Stimulated activated CD8-positive, alpha-beta memory T cell treated with anti-CD3 and anti-CD28 coated beads, Interleukin-4, amount 100 ng/mL, for 4 hours (primary cell): ENCODE measurements at places on chromosomes 4 and X.

- no peak for DNase-seq
Observed at GRCh38 chrX:73215246-73215645, 595 bp upstream of the NAP1L2 start.

DNA sequence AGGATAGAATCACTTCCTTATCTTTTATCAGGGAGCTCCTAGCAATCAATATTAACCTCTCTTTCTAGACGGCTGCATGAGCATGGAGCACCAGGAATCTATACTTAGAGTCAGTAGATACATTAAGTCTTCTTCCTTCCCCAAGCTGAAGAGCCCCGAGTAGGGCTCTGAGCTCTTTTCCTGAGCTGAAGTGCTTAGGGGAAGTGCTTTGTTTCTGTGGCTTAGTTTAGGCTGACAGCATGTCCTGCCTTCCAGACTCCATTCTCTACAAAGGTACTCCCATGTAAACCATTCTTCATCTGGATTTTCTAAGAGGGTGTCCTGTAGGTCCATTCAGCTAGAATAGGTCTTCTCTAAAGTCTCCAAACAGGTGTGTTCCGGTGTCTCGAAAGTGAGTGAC, 127.5 kb upstream of the AFF2 start:
- DNase-seq: no peak

GRCh38 chrX:7117587-7117986, 29.9 kb upstream of the STS start:
- no peak for DNase-seq

DNA sequence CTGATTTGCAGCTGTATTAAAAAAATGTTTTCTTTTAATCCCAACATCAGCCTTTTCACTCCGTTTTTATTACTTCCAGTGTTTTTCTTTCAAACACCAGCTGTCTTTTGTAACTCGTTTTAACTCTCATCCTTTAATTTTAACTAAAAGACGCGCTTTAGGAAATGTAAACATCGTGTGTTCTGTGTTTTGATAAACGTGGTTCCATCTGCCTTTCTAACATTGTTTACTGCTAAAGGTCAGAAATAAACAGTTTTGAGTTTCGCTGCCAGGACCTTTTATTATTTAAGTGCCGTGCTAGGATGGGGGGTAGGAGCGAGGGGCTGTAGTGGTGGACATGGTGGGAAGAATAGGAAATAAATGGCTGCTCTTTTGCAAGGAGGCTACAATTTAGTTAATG, 1.5 kb downstream of the N4BP2 start:
- no peak for DNase-seq

DNA sequence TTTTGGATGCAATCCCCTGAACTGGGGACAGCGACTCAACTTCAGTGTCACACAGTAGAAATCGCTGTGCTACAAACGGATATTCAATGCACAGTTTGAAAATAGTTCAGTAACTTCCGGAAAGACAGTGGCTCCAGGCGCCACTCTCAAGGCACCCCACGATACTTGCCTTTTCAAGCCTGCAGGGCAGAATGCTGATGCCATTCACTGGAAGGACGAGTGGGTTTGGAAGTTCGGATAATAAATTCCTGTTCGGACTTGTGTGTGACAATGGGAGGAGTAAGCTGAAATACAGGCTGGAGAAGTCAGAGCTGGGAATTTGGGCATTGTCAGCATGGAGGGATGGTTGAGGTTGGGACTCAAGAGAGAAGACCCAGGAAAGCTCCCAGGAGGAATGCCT, 64.3 kb upstream of the HELT start:
- DNase-seq: no peak

DNA sequence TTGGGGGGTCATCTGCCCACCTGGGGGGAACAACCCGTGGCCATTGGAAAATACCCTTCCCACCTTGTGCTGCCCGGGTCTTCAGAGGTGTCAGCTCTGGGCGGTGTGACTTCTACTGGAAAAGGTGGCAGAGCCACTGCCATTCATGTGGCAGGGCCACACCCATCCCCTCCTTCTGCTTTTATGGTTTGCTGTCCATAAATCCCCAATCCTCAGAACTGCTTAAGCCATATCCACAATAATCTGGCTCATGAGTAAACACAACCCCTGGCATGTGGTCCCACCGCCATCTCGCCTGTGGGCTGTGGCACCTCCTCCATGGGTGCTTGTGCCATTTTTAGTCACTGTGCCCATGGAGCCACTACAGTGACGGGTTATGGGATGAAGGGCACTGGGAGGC, 20.6 kb downstream of the SORCS2 start:
- no peak for DNase-seq

DNA sequence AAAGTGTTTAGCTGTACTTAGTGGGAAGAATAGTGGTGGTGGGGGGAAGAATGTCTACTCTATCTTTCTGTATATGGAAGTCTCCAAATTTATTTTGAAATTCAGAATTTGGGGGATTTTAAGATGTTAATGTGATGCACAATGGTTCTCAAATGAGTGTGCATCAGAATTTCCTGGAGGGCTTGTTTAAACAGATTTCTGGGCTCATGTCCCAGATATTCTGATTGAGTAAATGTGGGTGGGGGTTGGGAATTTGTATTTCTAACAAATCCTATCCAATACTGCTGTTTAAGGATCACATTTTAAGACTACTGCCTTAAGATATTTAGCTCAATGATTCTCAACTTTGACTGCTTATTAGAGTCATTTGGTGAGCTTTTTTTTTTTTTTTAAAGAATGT, 15.1 kb upstream of the INTS6L start:
- DNase-seq: no peak

- no peak for DNase-seq
Observed at GRCh38 chr4:173958445-173958844, 325.0 kb downstream of the FBXO8 start.

DNA sequence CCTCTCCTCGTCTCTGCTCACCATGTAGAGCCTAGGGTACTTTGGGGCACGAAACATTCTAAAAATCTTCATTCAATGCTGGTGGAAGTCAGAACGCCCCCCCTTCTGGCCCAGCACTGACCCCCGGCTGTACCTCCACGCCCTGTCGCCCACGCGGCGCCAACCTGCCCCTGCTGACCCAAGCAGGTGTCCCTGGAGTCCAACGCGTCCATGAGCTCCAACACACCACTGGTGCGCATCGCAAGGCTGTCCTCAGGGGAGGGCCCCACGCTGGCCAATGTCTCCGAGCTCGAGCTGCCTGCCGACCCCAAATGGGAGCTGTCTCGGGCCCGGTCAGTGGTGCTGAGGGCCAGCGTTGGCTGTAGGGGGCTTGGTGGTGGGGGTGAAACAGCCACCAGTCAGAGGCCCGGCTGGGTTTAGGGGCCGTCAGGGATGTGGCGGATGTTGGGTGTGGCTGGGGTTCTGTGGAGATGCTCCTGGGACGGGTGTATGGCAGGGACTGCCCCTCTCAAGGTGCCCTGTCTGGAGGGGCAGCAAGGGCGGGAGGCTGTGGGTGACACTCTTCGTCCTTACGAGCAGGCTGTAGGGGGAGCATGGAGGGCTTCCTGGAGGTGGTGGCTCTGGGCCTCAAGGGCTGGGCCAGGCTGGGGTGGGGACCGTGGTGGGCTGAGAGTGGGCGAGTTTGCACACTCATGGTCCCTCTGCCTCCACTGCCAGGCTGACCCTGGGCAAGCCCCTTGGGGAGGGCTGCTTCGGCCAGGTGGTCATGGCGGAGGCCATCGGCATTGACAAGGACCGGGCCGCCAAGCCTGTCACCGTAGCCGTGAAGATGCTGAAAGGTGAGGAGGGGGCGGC, 11.8 kb downstream of the FGFR3 start:
- DNase-seq: no peak

GRCh38 chr4:14812101-14812500, 190.2 kb upstream of the CPEB2 start:
- no peak for DNase-seq

- DNase-seq: no peak
Observed at GRCh38 chrX:17656035-17656418, 81.3 kb upstream of the SCML1 start.

GRCh38 chr4:4685810-4686795, 144.3 kb upstream of the STX18 start:
- DNase-seq: no peak

DNA sequence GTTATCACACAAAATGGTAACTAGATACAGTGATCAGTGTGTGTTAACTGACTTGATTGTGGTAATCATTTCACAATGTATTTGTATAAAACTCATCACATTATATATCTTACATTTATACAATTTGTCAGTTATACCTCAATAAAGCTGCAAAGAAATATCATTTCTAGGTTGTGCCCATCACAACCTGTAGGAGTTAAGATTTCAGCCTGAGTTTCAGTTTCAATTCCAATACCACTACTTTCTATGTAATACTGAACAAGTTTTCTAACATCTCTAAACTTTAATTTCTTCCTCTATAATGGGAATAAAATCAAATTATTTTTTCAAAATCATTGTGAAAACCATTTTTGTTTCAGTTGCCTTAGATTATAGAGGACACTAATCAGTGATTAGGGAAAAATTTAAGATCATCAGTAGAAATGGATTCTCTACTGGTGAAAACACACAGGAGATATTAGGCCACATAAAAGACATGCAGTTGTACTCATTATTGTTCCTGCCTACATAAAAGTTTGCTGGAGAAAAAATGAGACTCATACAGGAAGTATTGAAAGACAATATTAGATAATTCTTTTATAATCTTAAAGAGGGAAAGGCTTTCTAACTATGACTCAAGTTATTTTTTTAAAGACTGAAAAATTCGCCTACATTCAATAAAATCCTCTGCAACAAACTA, 18.4 kb upstream of the TBC1D1 start:
- DNase-seq: no peak

GRCh38 chr4:173189117-173189693, 20.6 kb downstream of the GALNT7 start:
- DNase-seq: no peak

DNA sequence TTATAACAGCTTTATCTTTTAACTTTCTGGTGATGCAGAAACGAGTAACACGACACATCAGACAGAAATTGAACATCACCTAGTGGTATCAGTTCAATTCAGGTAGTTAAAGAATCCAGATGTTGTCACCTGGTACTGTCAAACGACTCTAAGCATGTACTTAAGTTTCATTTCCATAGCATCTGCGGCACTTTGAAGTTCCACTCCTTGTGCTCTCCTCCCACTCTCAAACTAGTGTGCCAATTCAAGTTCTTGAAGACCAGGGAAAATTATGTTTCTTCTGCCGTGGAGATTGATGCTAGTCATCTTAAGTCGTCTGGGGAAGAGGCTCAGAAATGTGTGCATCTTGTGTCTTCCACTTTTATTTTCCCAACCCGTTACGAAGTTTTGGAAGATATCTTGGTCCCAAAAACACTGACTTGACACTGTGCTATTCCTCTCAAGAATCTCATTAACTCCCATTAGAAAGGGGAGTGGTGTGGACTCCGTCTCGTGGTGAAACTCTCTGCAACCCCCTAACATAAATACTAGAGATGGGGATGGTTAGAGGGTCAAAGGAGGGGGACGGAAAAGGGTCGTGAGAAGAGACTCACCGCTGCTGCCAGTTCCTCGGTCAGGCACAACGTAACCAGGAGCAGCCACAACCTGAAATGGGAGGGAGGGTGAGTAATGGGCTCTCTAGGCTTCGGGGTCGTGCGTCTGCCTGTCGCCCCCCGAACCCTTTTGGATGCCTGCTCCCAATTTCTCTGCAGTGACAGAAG, 693 bp downstream of the COL4A6 start:
- no peak for DNase-seq

DNA sequence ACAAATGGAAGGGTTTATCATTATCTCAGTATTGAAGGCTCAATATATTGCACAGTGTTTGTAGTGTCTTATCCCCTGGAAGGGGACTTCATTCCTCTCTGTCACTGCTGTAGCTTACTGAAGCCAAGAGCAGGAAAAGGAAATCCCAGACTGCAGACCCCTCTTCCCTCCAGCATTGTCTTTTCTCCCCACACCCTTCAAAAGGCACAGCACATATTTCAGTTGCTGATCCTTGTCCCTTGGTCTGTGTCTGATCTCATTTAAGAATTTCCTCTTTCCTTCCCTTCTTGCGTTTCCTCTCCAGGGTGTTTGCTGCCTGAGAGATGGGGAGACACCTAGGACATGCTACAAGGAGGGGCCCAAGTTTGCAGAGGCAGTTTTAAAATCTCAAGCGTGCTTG, 40.1 kb downstream of the STIM2 start:
- DNase-seq: no peak

- DNase-seq: no peak
Observed at GRCh38 chrX:107825698-107826237, at the start of gene MID2. TSS of gene MID2 (plus strand) at chrX:107825866. CDS start at chrX:107826427, 561 bp downstream.

- no peak for DNase-seq
Observed at GRCh38 chr4:112857461-112857860, 192.0 kb upstream of the ANK2 start.
